ENCODE measurements at places on chromosomes 1 and 21.

DNA sequence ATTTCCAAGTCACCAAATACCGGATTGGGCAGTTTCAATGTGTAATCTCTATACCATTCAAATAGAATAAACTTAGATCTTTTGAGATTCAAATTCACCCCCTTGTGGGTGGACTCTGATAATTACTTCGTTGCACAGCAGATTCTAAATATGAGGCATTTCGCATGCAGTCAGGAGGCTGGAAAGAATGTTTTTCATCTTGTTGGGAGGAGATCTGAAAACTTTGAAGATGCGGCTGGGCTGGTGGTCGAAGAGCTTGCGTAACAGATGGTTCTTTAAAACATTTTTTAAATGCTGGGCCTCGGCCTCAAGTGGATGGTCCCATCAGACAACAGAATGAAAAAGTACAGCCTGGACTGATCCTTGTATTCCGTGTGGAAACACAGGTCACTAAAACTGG lies 10.4 kb downstream of the NR5A2 start:
- no peak for DNase-seq

GRCh38 chr1:172308577-172308976 lies 111.9 kb upstream of the C1orf105 start:
- no peak for DNase-seq

DNA sequence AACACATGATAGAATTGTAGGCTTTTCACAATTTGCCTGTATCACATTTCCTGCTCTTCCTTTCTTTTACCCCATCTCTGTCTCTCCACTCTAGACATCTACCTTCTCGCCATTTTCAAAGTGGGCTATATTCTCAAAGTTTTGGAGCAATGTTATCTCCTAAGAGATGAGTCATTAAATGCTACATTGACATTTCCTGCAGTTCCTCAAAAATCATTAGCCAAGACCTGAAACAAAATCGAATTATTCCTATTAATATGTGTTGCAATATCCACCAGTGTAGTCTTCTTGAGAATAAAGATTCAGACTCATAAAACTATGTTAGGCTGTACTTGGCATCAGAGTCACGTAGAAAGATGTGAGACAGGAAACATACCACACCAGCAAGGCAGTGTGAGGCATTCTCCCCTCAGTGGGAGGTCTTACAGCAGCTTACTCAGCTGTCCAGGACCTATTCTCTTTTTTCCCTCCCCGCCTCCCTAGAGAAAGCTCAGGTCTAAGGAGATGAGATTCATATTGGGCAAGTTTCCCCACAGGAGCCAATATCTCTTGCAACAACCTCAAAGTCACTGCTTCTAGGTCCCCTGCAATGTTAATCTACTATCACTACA lies 38.8 kb downstream of the FRRS1 start:
- DNase-seq: peak; percentile 57

- DNase-seq: no peak
These were observed 33.3 kb downstream of the FOXD2 start for GRCh38 chr1:47471163-47471562.
